ENCODE measurements at places on chromosomes 1 and 21. TPM values are rescaled to one million over a fixed set of nuclear protein-coding genes. Genes with fewer than 3 reads are reported as not detected.

ZNF496 gene
- 35.9 TPM for polyA plus RNA-seq

KCNT2 gene
- 14.4 TPM for polyA plus RNA-seq

CDC7 gene
- polyA plus RNA-seq: 30.1 TPM

MSH4 gene
- 0.65 TPM for polyA plus RNA-seq

- DNase-seq: no peak
- H3K27me3 ChIP-seq: no peaks in the 10 kb centered on the region
- H3K36me3 ChIP-seq: peaks cover 28% of the 10 kb centered on the region
- H3K4me3 ChIP-seq: no peak overlapping the region
Observed at GRCh38 chr1:202593845-202594244, 116.4 kb downstream of the SYT2 start.

DNA sequence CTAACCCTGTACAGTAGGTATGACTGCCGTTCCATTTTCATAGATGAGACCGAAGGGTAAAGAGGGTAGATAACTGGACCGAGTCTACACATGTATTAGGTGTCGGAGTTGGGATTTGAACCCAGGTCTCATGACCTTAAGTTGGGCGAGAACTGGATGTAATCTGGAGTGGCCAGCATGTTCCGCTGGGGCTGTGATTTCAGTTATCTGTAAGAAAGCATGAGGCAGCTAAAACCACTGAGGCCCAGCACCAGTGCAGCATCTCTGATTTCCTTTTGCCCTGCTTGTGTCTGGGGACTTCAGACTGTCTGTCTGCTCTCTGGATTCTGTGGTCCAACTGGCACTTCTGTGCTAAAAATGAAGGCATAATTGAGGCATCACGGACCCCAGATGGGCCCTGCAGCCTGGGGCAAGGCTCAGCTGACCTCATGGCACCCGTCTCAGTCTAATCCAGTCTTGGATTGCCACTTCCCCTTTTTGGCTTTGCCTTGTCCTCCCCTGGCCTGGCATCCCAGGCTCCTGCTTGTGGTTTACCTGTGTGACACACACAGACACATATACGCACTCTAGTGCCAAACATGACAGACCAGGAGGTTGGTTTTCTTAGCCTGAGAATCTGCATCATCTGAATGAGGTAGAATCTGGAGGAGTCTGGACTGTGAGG lies 180.2 kb downstream of the KIF26B start:
- H3K27me3 ChIP-seq: no peaks in the 10 kb centered on the region
- no peak overlapping the region for H3K27ac ChIP-seq
- DNase-seq: no peak
- no peaks in the 10 kb centered on the region for H3K4me1 ChIP-seq
- no peaks in the 10 kb centered on the region for H3K36me3 ChIP-seq

- H3K27me3 ChIP-seq: no peaks in the 10 kb centered on the region
- H3K4me1 ChIP-seq: peaks cover 3% of the 10 kb centered on the region
- peak; percentile 82 for DNase-seq
- H3K27ac ChIP-seq: no peak overlapping the region
Observed at GRCh38 chr1:239823852-239824251, 267.8 kb upstream of the FMN2 start.

DNA sequence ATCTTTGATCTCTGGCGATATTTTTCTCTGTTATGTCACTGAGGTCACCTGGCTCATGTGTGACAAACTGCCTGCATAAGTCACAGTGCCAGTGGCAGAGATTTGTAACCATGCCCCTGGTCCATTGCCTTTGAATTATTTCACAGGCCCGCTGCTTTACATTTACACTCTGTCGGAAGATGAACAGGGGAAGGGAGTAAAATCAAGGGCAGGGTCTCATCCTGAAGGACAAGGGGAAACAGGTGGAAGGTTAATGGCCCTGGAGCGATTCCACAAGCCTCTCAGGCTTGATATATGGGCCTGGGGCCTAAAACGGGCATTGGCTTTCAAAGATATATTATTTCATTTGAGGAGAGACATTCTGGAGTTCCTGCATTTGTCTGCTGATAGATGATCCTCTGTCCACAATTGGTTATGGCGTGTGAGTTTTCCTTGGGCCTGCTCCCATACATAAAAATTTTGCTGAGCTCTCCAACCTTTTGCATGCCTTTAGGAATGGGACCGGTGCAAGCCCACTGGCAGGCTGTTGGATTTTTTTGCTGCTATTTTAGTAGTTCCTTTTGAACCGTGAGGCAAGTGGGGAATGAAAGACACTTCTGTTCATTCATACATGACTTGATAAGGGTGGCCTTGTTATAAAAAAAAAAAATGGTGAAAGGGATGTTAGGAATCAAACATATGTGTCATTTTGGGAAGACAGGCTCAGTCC lies 51.9 kb downstream of the NR5A2 start:
- no peaks in the 10 kb centered on the region for H3K4me1 ChIP-seq
- peaks cover 19% of the 10 kb centered on the region for H3K27me3 ChIP-seq
- H3K36me3 ChIP-seq: no peaks in the 10 kb centered on the region
- peak; percentile 59 for DNase-seq

GRCh38 chr1:42336978-42337377 lies 1.9 kb upstream of the FOXJ3 start:
- H3K36me3 ChIP-seq: no peaks in the 10 kb centered on the region
- no peaks in the 10 kb centered on the region for H3K27me3 ChIP-seq
- DNase-seq: no peak
- no peak overlapping the region for H3K4me3 ChIP-seq
- peaks cover 5% of the 10 kb centered on the region for H3K4me1 ChIP-seq

All from spinal cord (tissue), 10 donors.